ENCODE measurements at places on chromosomes 11 and 22.

DNA sequence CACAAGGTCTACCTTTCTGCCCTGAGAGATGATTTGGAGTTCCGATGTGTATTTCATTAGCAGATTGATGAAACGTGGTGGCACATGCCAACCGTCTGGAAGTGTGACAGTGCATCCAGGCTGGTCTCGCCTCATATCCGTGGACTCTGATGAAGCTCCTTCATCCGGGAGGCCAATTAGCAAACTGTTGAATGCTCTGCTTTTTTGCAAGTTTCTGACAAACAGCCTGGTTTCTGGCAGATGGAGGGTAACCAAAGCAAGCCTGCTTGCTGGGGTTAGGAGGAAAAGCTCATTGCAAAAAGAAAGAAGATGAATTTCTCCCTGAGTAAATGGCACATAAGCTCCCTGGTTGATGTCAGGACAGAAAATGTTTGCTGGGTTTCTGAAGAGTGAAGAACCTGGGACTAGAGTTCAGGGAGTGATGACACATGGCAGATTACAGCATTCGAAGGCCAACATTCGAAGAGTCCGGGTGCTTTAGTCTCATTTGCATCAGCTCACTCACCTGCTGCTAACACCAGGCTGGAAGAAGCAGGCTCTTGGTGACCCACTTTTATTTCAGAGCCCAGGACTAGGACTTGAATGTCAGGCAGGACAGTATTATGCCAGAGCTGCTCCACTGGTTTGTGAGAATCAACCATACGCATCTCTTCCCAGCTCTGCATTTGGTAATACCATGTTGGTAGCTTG lies 135.9 kb upstream of the TTC12 start:
- no peak for DNase-seq

GRCh38 chr11:127683321-127683720 lies 682.8 kb upstream of the KIRREL3 start:
- DNase-seq = no peak

- DNase-seq = no peak
These were observed 23.2 kb downstream of the CAPN1 start for GRCh38 chr11:65204646-65205601.

DNA sequence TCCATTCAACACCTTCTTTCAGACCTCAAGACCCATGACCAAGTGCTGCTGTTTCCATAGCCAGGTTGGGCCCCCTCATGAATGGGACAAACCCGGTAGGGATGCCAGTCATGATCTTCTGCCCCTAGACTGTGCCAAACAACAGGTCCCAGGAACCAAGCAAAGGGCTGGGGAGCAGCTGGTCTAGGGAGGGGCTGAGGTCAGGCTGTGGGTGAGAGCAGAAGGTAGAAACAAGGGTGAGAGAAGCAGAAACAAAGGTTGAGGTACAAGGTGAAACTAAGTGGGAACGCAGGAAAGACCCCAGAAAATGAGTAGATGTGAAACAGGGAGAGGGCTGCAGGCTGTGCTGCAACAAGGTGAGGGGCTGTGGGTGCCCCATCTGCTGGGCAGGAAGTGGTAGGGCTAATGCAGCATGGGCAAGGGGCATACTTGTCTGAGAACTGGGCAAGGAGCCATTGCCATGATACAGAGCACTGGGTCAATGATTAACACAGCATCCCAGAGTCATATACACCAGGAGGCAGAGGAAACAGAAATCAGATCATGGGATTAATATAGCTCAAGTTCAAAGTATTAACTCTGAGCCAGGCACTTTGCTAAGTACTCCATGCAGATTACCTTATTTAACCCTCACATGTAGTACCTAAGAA lies 45.9 kb downstream of the SLC1A2 start:
- DNase-seq = no peak

DNA sequence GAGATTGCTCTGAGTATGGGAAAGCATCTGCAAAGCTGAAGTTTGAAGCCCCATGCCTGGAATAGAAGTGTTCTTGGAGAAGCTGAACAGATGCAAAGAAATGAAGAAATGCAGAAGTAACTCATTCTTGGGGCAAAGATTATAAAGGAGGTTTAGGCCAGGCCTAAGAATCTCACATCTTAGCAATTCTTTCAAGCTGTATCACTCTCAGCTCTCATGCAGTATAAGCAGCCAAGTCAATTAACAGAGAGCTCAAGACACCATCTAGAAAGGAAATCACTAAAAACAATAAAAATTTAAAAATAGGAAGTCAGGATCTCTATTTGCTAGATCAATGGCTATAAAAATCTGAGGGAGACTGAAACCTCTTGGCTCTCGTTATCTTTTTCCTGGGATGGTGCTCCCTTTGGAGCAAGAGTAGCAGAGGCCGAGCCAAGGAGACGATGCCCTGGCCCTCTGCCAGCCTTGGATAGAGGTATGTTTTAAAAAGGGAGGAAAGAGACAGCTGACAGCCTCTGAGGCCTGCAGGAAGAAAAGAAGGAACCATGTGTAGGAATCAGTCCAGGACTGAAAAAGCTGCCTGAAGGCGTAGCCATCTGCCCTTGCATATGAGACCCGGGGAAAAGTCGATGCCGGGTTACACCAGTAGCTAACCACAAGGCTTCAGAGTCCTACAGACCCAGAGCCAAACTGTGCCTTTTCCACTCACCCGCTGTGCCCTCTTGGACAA lies 229.8 kb downstream of the BLID start:
- DNase-seq = no peak

- DNase-seq = no peak
These were observed 274.7 kb downstream of the CASP12 start for GRCh38 chr11:104623518-104623917.

- no peak for DNase-seq
These were observed 277.7 kb downstream of the CADM1 start for GRCh38 chr11:115226556-115226955.

GRCh38 chr11:66082946-66083698 lies 13.1 kb downstream of the PACS1 start:
- no peak for DNase-seq

- DNase-seq = no peak
These were observed 6.8 kb upstream of the WDR74 start for GRCh38 chr11:62846177-62846576.

DNA sequence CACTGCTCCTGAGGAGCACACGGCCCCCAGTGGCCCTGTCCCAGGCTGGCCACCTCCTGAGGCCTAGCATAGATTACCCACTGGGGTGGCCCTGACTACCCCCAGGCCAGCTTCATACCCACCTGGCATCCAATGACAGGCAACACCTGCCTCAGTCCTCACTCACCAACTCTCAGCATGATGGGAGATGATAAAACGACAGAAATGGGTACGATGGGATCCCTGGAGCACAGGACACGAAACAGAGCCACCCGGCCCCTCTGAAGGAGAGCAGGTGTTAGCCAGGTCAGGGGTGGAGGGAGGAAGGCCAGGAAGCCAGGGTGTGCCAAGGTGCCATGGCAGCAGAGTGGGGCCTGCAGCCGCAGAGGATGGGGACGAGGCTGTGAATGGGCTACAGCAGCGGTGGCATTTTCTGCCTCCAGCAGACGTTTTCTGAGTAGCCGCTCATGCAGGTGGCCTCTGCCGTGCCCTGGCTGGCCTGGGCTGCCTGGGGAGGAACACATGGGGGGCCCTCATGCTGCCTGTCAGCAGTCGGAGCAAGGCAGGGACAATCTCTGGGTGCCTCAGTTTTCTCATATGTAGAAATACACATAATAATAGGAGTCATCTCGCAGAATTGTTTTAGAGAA lies 50.2 kb upstream of the FGF3 start:
- no peak for DNase-seq

DNA sequence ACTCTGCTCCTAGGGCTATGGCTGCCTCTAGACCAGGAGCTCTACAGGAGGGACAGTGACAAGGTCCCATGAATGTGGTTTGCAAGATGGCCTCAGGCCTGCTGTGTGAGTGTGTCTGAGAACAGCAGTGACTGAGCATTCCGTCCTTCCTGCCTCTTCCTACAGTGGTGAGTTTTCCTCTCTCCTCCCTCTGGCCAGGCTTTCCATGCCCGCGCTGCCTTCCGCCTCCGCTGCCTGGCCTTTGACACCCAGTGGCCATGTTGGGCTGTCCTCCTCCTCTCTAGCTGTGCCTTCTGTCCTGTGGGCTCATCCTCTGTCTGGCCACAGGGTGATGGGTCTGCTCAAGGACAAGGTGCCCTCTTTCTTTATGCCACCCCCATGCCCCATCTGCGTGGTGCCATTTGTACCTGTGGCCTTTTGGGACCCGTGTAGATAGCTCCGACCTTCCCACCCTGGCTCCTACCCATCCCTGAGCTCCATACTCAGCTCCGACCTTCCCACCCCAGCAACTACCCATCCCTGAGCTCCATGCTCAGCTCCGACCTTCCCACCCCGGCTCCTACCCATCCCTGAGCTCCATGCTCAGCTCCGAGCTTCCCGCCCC lies 970.4 kb downstream of the BRD1 start:
- DNase-seq = no peak

DNA sequence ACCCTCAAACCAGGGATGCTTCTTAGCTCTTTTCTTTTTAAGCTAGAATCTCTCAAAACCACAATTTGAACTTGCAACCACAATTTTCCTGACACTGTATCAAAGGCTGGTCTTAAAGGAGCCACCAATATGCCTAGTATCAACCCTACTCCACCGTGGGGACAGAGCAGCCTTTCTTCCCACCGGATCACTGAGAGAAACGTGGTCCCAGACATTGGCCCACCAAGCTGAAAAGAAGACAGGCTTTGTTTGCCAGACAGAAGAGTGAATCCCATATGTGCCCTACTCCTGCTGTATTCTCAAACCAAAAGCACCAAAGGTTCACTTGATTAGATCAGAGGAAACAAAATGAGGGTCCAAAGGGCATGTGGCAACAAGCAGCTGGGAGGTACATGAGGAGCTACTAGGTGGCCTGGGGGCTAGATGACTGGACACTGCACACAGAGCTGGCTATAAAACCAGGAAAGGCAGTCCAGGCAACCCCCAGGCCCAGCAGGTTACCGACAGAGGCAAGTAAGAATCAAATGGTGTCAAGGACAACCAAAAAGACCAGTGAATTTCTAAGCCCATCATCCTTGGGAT lies 3.6 kb upstream of the VWCE start:
- DNase-seq = no peak

- DNase-seq = no peak
These were observed 34.3 kb upstream of the SHISAL1 start for GRCh38 chr22:44347080-44347479.

- no peak for DNase-seq
These were observed 16.7 kb upstream of the TXNRD2 start for GRCh38 chr22:19958083-19959042.

DNA sequence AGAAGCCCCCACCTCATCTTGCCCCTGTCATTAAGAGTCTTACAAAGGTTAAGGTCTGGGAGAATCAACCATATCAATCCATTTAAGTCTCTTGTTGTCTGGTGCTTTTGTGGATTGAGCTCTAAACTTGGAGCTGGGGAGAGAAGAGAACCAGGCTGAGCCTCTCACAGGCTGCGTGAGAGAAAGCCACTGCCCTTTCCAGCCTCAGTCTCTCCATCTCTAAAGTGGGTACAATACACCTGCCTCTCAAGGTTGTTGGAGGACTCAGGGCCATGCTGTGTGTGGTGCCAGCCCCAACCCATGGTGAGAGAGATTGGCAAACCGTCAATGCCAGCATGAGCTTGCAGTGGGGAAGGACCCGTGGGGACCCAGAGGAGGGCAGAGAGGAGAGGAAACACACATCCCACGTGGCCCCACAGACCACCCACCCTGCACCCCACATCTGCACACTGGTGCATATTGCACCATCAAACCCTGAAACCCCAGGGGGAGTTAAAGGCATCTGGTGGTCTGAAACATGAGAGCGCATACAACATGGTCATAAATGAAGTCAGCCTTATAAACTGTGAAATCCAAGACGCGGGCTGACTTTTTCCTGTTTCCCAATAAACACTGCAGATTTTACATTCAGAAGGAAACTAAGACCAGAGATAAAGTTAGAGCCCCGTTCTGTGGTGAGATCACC lies 27.5 kb upstream of the FBLN1 start:
- DNase-seq = no peak

- DNase-seq = no peak
These were observed 105.8 kb upstream of the SLC5A12 start for GRCh38 chr11:26827567-26828081.

GRCh38 chr11:75565221-75565814 lies 3.3 kb downstream of the SERPINH1 start:
- no peak for DNase-seq

GRCh38 chr11:12757416-12757815 lies 83.2 kb downstream of the TEAD1 start:
- no peak for DNase-seq

DNA sequence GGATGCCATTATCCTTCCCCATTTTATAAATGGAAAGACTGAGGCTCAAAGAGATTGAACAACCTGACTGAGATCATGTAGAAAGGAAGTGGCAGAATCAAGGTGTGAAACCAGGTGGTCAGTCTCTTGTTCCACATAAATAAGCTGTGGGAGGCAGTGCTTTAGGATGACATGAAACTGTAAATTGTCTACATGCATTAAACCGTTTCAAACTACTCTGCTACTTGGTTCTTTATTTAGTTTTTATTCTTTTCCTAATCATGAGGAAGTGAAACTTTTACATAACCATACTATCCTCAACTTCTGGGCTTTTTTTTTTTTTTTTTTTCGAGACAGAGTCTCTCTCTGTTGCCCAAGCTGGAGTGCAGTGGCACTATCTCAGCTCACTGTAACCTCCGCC lies 34.9 kb downstream of the CADM1 start:
- DNase-seq = no peak

- DNase-seq = no peak
These were observed 9.9 kb downstream of the CSTF3 start for GRCh38 chr11:33151399-33151798.

DNA sequence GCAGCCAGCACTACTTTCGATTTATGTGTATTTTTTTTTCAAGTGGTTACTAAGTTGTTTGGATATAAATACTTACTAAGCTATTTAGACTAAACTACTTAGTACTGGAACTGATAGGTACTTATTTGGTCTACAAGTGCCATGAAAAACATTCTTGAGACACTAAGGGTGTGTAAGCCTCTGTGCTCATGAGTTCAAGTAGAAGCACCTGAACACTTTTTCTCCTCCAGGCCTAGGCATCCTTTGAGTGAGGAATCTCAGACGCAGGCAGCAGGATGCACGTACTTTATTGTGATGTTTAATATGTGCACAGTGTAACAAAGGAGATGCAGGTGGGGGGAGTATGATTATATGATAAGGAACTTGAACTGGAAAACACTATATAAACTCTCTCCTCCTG lies 7.8 kb downstream of the TESMIN start:
- no peak for DNase-seq

DNA sequence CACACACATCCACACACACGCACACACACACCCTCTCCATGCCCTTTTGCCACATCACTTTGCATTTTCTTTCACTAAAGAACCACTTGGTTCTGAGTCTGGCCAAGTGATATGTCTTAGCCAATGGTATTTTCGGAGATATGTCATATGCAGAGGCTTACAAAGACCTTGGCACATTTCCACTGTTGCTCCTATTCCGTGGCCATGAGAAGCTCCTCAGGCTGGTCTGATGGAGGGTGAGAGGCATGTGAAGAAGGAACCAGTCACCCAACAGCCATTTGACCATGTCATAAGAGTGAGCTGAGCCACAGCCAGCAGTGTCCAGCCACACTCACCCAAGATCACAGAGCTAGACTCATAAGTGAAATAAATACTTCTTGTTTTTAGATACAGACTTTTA lies 212.6 kb upstream of the NAV2 start:
- DNase-seq = no peak

- no peak for DNase-seq
These were observed 10.5 kb upstream of the CCND1 start for GRCh38 chr11:69630424-69630823.

- DNase-seq = no peak
These were observed 83.7 kb downstream of the PHF21B start for GRCh38 chr22:44926124-44926475.
